Kidney (tissue), 22 donors: ENCODE measurements at places on chromosomes 7 and 10. TPM values are rescaled to one million over a fixed set of nuclear protein-coding genes. Genes with fewer than 3 reads are reported as not detected.
A peak's percentile ranks its signal among the peaks of the same experiment; 100 is the strongest.

Gene SRRM3
- total RNA-seq = 1.0 TPM

Gene KMT2C
- 102 TPM for total RNA-seq

Gene CACNB2
- 2.8 TPM for total RNA-seq

Gene TMEM229A
- not detected for total RNA-seq

Gene CNPY1
- total RNA-seq = not detected

Gene RET
- 3.1 TPM for total RNA-seq

Gene STEAP1B
- total RNA-seq = 0.79 TPM

Gene PDK4
- total RNA-seq = 45.0 TPM

Gene PTF1A
- not detected for total RNA-seq

Gene TMEM184A
- total RNA-seq = 11.0 TPM

- no peak for DNase-seq
- H3K27ac ChIP-seq = no peak overlapping the region
- H3K36me3 ChIP-seq = no peaks in the 10 kb centered on the region
- H3K27me3 ChIP-seq = no peaks in the 10 kb centered on the region
- H3K4me3 ChIP-seq = no peak overlapping the region
- no peaks in the 10 kb centered on the region for H3K4me1 ChIP-seq
Observed at GRCh38 chr10:31072451-31072850, 40.8 kb upstream of the ZNF438 start.

DNA sequence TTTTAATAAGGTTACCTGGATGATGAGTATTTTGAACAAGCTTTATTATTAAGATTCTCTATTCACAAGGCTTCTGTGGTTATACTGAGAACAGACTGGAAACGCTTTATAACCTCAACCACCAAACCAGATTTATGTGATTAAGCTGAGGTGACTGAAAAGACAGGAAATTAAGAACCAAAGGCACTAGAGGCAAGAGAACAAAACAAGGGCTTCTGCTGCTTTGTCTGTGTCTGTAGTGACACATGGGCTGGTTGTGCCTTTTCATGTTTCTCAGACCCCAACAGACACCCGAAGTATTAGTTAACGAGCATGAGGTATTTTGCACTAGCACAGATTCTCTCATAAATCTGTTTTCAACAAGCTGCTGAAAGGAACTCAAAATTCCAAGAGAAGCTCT is 64.4 kb downstream of the RAPGEF5 start:
- no peak overlapping the region for H3K27ac ChIP-seq
- no peaks in the 10 kb centered on the region for H3K36me3 ChIP-seq
- H3K27me3 ChIP-seq = no peaks in the 10 kb centered on the region
- no peak for DNase-seq
- no peak overlapping the region for H3K4me3 ChIP-seq

GRCh38 chr10:113442336-113442735 is 110.5 kb upstream of the HABP2 start:
- H3K36me3 ChIP-seq = no peaks in the 10 kb centered on the region
- no peak overlapping the region for H3K4me3 ChIP-seq
- no peak overlapping the region for H3K27ac ChIP-seq
- DNase-seq = no peak

- H3K4me3 ChIP-seq = no peak overlapping the region
- no peaks in the 10 kb centered on the region for H3K27me3 ChIP-seq
- no peaks in the 10 kb centered on the region for H3K36me3 ChIP-seq
- H3K27ac ChIP-seq = no peak overlapping the region
- DNase-seq = no peak
- H3K4me1 ChIP-seq = peaks cover 11% of the 10 kb centered on the region
Observed at GRCh38 chr10:69466689-69467088, 15.4 kb downstream of the TSPAN15 start.

DNA sequence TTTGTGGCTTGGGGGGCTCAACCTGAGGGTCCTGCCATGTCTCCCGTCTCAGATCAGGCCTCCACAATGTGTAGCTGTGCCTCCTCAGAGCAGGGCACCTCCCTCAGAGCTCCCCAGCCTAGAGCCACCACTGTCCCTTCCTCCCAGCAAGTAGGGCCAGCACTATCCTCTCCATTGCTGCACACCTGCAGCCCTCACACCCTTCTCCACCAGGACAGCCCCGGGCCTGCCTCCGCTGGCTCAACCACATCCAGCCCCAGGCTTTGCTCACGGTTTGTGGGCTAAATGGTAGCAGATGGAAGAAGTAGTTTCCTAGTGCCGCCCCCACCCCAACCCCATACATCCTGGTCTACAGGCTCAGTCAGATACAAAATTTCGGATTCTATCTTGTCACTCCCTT is 10.1 kb downstream of the NFKB2 start:
- H3K4me1 ChIP-seq = no peaks in the 10 kb centered on the region
- H3K27ac ChIP-seq = no peak overlapping the region
- no peak overlapping the region for H3K4me3 ChIP-seq

DNA sequence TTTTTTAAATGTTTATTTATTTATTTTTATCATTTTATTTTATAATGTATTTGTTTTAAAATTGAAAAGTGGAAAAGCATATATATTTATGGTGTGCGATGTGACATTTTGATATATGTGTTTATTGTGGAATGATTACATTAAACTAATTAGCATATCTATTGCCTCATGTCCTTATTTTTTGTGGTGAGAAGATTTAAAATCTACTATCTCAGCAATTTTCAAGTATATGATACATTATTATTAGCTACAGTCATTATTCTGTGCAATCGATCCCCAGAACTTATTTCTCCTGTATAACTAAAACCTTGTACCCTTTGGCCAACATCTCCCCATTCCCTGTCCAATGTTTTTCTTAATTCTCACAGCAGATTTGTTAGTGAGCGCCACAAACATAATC is 115.6 kb upstream of the SHH start:
- no peaks in the 10 kb centered on the region for H3K27me3 ChIP-seq
- no peaks in the 10 kb centered on the region for H3K36me3 ChIP-seq
- no peak overlapping the region for H3K27ac ChIP-seq
- no peaks in the 10 kb centered on the region for H3K4me1 ChIP-seq

GRCh38 chr7:153002572-153002971 is 243.0 kb downstream of the ACTR3B start:
- H3K27me3 ChIP-seq = no peaks in the 10 kb centered on the region
- H3K4me1 ChIP-seq = peaks cover 4% of the 10 kb centered on the region
- H3K4me3 ChIP-seq = no peak overlapping the region
- DNase-seq = no peak
- no peak overlapping the region for H3K27ac ChIP-seq

- no peak for DNase-seq
- H3K27ac ChIP-seq = no peak overlapping the region
- no peaks in the 10 kb centered on the region for H3K27me3 ChIP-seq
- H3K4me3 ChIP-seq = no peak overlapping the region
- no peaks in the 10 kb centered on the region for H3K36me3 ChIP-seq
Observed at GRCh38 chr10:70760271-70760787, 24.8 kb downstream of the TBATA start.

GRCh38 chr7:159136442-159136841 is 8.2 kb downstream of the VIPR2 start:
- H3K4me3 ChIP-seq = no peak overlapping the region
- no peaks in the 10 kb centered on the region for H3K4me1 ChIP-seq
- H3K27ac ChIP-seq = no peak overlapping the region
- peak; percentile 36 for DNase-seq

- DNase-seq = no peak
- no peaks in the 10 kb centered on the region for H3K36me3 ChIP-seq
- H3K4me1 ChIP-seq = no peaks in the 10 kb centered on the region
- H3K27ac ChIP-seq = no peak overlapping the region
- H3K4me3 ChIP-seq = no peak overlapping the region
Observed at GRCh38 chr10:82982110-82982608, 1107.2 kb downstream of the NRG3 start.

DNA sequence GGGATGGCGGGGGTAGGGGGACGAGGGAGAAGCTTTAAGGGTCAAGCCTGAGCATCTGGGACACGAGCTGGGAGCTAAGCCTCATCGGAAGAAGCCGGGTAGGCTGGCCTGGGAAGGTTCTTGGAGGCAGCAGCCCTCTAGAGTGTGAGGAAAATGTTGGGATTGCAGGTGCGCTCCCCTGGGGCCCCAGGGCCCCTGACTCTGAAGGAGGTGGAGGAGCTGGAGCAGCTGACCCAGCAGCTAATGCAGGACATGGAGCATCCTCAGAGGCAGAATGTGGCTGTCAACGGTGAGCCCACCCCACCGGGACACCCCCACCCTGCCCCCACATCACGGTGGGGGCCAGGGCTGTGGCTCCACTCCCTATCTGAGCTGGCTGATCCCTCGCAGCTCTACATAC is 6.9 kb downstream of the ZYX start:
- peaks cover 8% of the 10 kb centered on the region for H3K36me3 ChIP-seq
- DNase-seq = no peak
- H3K27ac ChIP-seq = no peak overlapping the region
- no peaks in the 10 kb centered on the region for H3K27me3 ChIP-seq
- H3K4me3 ChIP-seq = no peak overlapping the region
- H3K4me1 ChIP-seq = peaks cover 12% of the 10 kb centered on the region

GRCh38 chr7:116792813-116793212 is 69.6 kb upstream of the CAPZA2 start:
- H3K4me1 ChIP-seq = no peaks in the 10 kb centered on the region
- H3K36me3 ChIP-seq = peaks cover 3% of the 10 kb centered on the region
- H3K4me3 ChIP-seq = no peak overlapping the region
- no peak overlapping the region for H3K27ac ChIP-seq
- DNase-seq = no peak

- peak overlapping the region; percentile 25 for H3K4me3 ChIP-seq
- no peaks in the 10 kb centered on the region for H3K4me1 ChIP-seq
- H3K27me3 ChIP-seq = no peaks in the 10 kb centered on the region
- no peaks in the 10 kb centered on the region for H3K36me3 ChIP-seq
- DNase-seq = peak; percentile 80
Observed at GRCh38 chr7:44962483-44963251, 16.1 kb downstream of the MYO1G start.

DNA sequence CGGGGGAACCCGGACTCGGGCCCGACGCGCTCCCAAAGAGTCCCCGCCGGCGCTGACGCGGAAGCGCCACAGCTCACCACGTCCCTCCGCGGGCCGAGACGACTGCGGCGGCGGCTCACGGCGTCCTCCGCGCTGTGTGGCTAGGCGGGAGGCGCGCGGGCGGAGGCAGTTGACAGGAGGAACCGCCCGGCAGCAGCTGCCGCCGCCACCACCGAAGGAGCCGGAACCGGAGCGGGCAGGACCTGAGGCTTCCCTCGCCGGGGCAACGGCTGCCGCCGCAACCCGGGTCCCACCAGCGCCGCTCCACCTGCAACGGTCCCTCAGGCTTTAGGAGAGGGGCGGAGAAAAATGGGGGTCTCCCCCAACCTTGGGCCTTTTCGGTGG is 334 bp downstream of the ZNF800 start:
- DNase-seq = no peak
- H3K27me3 ChIP-seq = peaks cover 5% of the 10 kb centered on the region
- peaks cover 4% of the 10 kb centered on the region for H3K36me3 ChIP-seq
- peaks cover 4% of the 10 kb centered on the region for H3K4me1 ChIP-seq

DNA sequence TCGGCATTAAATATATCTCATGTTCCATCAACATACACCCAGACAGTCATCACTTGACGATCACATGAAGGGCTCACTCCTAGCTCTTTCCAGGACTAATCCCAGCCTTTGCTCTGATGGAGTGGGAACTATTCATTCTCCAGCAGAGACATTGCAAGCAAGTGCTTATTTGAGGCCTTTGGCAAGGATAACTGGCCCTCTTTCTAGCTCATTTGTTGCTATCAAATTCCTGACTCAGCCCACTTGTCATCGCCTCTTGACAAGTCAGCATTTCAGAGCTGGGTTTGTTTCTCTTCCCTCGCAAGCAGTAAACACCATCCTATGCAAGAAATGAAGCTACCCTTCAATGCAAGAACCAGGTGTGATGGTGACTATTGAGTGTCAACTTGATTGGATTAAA is 1165.7 kb upstream of the AUTS2 start:
- no peak for DNase-seq
- H3K27ac ChIP-seq = no peak overlapping the region
- H3K4me1 ChIP-seq = no peaks in the 10 kb centered on the region
- H3K4me3 ChIP-seq = no peak overlapping the region

- no peaks in the 10 kb centered on the region for H3K36me3 ChIP-seq
- no peak overlapping the region for H3K4me3 ChIP-seq
- H3K27ac ChIP-seq = no peak overlapping the region
- H3K27me3 ChIP-seq = no peaks in the 10 kb centered on the region
- peak; percentile 70 for DNase-seq
- H3K4me1 ChIP-seq = peaks cover 6% of the 10 kb centered on the region
Observed at GRCh38 chr7:1671594-1672451, 1.7 kb downstream of the ELFN1 start.

GRCh38 chr7:32937344-32938174 is 19.7 kb upstream of the FKBP9 start:
- no peaks in the 10 kb centered on the region for H3K36me3 ChIP-seq
- DNase-seq = no peak
- H3K27ac ChIP-seq = no peak overlapping the region
- no peaks in the 10 kb centered on the region for H3K27me3 ChIP-seq

DNA sequence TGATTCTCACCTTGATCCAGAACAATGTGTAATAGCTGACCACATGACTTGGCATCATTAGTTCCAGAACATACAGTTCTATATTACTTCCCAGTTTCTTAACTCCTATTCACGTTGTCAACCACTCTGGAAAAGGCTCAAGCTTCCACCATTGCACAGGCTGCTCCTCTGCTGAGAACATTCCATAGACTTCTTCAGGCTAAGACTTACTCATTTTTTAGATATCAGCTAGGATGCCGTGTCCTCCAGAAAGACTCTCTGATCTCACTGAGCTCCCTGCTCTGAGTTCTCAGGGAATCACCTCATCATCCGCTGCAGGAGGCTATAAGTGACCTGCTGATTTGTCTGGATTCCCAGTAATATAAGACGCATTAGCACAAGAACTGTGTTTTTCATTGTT is 73.1 kb downstream of the HTR7 start:
- no peaks in the 10 kb centered on the region for H3K27me3 ChIP-seq
- no peak for DNase-seq
- H3K4me3 ChIP-seq = no peak overlapping the region
- no peaks in the 10 kb centered on the region for H3K4me1 ChIP-seq

- H3K36me3 ChIP-seq = no peaks in the 10 kb centered on the region
- no peak for DNase-seq
- no peaks in the 10 kb centered on the region for H3K27me3 ChIP-seq
- no peak overlapping the region for H3K4me3 ChIP-seq
- no peaks in the 10 kb centered on the region for H3K4me1 ChIP-seq
- H3K27ac ChIP-seq = no peak overlapping the region
Observed at GRCh38 chr10:126133906-126134656, 237.7 kb downstream of the FANK1 start.

GRCh38 chr7:27661811-27662489 is 733 bp downstream of the HIBADH start:
- H3K27me3 ChIP-seq = no peaks in the 10 kb centered on the region
- DNase-seq = peak; percentile 76
- H3K4me3 ChIP-seq = peak overlapping the region; percentile 86
- peaks cover 4% of the 10 kb centered on the region for H3K4me1 ChIP-seq
- no peaks in the 10 kb centered on the region for H3K36me3 ChIP-seq

- no peak overlapping the region for H3K4me3 ChIP-seq
- H3K27me3 ChIP-seq = no peaks in the 10 kb centered on the region
- peak; percentile 17 for DNase-seq
- no peaks in the 10 kb centered on the region for H3K4me1 ChIP-seq
- H3K36me3 ChIP-seq = no peaks in the 10 kb centered on the region
- H3K27ac ChIP-seq = no peak overlapping the region
Observed at GRCh38 chr7:113519472-113519871, 399.3 kb downstream of the PPP1R3A start.
